Stimulated activated CD4-positive, alpha-beta T cell treated with anti-CD3 and anti-CD28 coated beads, TNF-alpha, amount 100 ng/mL, for 48 hours (primary cell): ENCODE measurements at places on chromosomes 16 and 17.
A peak's percentile ranks its signal among the peaks of the same experiment; 100 is the strongest.

DNA sequence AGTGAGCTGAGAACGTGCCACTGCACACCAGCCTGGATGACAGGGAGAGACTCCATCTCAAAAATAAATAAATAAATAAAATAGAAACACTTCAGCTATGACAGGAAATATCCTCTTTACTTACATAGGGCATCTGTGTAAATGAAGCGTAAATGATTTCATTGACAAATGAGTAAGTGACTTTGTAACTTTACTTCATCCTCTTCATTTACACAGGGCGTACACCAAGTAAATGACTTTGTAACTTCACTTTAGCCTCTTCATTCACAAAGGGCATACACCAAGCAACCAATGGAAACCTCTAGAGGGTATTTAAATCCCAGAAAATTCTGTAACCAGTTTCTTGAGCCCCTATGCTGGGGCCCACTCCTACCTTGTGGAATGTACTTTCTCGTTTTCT, 16.2 kb upstream of the KLHDC4 start:
- DNase-seq = no peak

- DNase-seq = peak; percentile 90
Observed at GRCh38 chr17:2400877-2401425, at the start of gene MNT. Gene MNT, minus strand, starts transcription at chr17:2401060. Its CDS starts 348 bp downstream, at chr17:2400712.

DNA sequence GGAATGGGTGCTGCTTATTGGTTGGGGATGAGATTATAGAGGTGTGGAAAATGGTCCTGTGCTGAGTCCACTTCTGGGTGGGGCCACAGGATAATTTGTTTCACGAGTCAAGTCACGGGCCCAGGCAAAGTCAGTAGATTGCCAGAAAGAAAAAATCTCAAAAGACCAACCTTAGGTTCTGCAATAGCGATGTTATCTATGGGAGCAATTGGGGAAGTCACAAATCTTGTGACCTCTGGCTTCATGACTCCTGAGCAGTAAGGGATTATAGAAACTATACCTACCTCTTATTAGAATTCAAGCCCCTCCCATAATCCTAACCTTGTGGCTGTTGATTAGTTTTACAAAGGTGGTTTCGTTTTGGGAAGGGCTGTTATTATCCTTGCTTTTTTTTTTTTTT, 31.4 kb downstream of the WWP2 start:
- DNase-seq = no peak

DNA sequence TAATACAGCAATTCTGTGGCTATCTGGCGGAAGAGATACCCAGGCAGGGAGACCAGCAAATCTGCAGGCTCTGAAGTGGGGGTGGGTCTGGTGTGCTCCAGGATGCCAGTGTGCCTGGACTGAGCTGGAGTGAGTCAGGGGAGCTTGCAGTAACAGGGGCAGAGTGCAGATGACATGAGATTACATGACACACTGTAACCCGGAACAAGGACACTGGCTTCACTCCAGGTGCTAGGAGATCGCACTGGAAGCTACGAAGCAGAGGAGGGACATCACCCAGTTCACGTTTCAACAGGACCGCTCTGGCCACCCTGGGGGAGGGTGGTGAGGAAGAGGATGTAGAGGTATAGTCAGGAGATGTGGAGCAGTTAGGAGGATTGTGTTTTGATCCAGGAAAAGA, 475.6 kb downstream of the CDH13 start:
- DNase-seq = no peak

GRCh38 chr16:67884684-67885083, at the start of gene NRN1L:
Gene NRN1L, plus strand, starts transcription at chr16:67884885. Its CDS starts 19 bp downstream, at chr16:67884904.
- DNase-seq = no peak
